ENCODE measurements at places on chromosomes 5 and 9.

- no peak for DNase-seq
These were observed 159.9 kb downstream of the MLLT3 start for GRCh38 chr9:20462410-20462809.

- no peak for DNase-seq
These were observed 214.3 kb downstream of the TRIO start for GRCh38 chr5:14357441-14357840.

DNA sequence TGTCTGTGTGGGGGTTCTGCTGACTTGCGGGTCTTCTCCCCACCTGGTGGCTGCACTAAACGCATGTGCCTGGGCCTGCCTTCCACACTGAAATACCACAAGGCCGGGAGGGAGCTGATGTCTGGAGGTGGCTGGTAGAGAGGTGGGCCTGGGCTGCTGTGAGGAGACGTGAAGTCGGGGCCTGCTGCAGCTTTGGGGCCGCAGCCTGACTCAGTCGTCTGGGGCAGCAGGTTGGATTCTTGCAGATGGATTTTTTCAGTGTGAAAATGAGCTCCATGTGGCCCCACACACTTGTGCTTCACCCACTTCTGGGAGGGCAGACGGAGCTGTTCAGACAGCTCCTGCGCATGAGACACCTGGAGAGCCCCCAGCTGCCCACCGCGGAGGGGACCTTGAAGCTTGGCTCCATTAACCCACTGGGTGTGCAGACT, 29.3 kb downstream of the COL5A1 start:
- no peak for DNase-seq

GRCh38 chr9:71072587-71072986, 48.8 kb downstream of the TRPM3 start:
- no peak for DNase-seq

GRCh38 chr5:120298981-120299380, 165.1 kb upstream of the PRR16 start:
- no peak for DNase-seq

DNA sequence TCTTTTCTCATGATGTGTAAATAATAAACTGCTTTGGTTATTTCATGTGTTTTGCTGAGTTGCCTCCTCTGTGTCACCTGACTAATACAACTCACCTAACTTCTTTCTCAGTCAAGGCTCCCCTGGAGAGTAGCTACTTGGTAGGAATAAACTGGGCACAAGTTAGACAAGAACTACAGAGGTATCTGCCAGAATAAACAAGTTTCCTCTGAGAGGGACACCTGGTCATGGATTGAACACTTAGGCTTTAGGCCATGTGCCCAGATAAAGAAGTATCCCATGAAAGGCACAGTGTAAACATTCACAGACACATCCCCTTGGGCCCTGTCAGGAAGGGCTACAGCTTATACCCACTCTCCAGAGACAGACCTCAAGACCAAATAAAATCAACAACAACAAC, 532.5 kb downstream of the KIF4B start:
- DNase-seq = no peak

GRCh38 chr5:19179571-19179970, 808.4 kb downstream of the CDH18 start:
- DNase-seq = no peak

Data from CD4-positive, alpha-beta T cell treated with Interleukin-4 for 4 hours (primary cell).